ENCODE measurements at places on chromosomes 12 and 14.

DNA sequence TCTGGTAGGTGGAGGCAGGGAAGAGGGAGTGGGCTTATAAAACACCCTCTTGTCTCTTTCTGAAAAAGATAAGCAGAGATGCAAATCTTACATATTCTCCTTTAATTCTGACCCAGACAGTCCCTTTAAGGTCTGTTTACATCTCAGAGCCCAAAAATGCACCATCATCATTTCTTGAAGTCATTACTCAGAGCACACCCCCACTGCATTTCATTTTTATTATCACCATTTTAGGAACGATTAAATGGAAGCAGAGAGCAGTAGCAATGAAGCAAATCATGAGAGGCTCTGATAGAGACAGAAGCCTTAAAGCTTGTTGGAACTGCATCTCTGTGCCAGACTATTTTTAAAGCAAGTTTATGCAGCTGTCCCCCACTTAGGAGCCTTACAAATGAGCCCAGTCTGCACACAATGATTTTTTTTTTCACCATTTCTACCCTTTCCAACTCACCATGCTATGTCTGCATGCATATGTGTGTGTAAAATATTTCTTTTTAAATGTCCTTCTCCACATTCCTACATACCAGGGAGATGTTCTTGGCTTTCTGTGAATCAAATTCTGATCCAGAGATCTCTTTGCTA lies 311.0 kb downstream of the GRIN2B start:
- peak; percentile 27 for DNase-seq

DNA sequence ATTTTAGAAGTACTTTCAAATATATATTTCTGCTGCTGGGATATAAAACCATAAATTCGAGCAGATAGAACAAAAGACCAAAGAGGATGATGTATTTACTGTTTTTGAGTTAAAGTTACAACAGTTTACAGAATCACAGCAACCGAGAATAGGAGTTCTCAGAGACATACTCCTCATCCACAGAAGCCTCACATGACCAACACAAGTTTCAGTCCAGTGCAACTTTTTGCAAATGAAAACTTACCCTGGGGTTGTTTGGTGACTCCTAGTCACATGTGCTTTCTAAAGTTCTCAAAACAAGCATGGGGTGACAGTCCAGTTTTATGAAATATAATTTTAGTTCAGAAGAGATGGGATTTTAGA lies 117.1 kb downstream of the PRKCH start:
- DNase-seq: no peak

DNA sequence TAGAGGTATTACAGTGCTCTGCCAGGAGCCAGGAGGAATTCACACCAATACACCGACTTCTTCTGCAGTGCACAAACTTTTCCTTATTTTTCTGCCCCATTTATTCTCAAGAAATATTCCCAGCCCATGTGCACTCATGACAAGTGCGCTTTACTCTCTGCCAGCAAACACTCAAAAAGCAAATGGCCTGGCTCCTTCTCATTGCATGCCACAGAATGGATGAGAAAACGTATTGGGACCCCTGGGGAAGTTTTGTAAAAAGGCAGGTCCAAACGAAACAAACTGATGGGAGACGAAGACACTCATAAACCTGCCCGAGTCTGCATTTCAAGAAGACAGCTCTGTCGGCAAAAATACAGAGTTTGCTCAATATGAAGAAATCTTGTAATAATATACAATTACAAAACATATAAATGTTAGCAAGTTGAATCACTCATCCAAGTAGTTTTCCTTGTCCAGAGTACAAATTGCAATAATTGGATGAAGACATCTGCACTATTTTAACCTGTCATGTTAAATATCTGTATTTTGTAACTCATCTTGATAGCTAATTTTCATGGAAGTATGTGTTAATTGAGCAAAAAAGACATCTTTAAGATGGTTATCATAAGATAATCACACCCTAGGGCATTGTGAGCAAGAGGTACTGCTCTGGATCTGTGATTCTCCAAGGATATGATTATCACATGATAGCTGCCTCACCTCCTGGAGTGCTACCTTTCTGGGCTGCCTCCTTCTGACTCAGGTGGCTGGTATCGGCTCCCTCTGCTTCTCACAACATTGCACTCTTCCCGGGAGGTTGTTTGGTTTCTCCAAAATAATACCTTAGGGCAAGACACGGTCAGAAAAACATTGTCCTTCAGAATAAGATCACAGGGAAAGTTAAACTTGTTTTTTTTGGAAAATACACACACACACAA lies 260.8 kb upstream of the G2E3 start:
- peak; percentile 62 for DNase-seq

- DNase-seq: no peak
These were observed 17.0 kb downstream of the SIX1 start for GRCh38 chr14:60632257-60632656.

- DNase-seq: no peak
These were observed 614 bp downstream of the FKBP3 start for GRCh38 chr14:45133683-45134050.

DNA sequence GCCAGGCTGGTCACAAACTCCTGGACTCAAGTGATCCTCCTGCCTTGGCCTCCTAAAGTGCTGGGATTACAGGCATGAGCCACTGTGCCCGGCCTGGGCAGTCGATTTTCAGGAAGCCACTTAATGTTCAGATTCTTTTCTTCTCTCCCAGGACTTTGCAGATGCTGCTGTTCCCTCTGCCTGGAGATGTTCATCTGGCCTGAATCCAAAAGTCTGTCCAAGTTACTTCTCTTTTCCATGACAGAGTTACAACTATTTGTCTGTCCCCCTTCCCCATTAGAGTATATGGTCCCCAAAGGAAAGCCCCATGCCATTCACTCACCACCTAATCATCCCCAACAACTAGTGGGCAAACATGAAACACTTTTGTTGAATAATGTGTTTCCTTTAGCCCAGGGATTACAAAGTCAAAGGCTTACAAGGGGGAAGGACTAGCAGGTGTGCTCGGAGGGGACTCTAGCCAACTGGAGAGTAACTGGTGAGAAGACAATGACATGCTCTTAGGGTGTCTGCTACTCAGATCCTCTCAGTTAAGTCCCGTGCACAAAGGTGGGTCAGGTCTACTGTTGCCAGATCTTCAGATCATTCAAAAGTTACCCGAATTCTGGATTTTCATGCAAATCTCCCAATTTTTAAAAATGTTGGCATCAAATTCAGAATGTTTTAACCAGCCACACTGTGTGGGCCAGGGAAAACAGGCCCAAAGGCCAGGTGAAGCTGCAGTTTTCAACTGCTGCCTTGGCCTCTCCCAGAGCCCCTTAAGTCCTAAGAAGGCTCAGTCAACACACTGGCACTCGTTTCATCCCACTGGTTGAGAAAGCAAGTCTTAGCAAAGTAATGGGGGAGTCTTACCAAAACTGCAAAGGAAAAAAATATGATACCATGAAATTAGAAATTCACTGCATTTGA lies 29.6 kb downstream of the NUDT4 start:
- no peak for DNase-seq

GRCh38 chr14:100761481-100761880 lies 34.8 kb downstream of the DLK1 start:
- no peak for DNase-seq

DNA sequence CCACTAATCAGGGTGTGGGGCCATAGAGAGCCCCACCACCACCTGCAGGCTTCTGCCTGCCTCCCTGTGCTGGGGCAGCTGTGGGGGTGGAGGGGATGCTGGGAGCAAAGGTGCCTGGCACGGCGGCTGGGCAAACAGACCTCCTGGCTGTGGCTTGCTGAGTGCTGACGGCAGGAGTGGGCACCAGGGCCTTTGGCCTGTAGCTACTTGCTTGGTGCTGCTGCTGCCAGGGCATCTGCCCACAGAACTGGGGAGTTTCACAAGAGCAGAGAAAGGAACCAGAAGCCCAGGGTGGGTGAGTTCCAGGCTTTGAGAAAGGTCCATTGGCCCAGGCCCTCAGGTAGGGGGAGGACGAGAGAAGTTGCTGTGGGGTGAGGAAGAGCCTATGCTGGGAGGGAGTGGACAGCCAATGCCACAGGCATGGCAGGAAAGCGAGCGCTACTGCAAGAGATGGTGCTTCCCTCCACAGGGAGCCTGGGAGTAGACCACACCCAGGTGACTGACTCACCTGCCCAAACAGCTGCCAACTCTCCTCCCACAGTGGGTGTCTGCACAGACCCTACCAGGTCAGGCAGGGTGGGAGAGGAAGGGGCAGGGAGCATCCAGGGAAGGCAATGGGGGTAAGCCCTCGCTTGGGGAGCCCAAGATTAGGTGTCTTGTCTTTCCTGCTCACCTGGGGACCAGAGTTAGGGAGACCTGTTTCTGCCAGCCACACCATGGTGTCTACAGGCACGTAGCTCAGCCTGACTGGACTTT lies 39.0 kb upstream of the HDAC7 start:
- DNase-seq: no peak

DNA sequence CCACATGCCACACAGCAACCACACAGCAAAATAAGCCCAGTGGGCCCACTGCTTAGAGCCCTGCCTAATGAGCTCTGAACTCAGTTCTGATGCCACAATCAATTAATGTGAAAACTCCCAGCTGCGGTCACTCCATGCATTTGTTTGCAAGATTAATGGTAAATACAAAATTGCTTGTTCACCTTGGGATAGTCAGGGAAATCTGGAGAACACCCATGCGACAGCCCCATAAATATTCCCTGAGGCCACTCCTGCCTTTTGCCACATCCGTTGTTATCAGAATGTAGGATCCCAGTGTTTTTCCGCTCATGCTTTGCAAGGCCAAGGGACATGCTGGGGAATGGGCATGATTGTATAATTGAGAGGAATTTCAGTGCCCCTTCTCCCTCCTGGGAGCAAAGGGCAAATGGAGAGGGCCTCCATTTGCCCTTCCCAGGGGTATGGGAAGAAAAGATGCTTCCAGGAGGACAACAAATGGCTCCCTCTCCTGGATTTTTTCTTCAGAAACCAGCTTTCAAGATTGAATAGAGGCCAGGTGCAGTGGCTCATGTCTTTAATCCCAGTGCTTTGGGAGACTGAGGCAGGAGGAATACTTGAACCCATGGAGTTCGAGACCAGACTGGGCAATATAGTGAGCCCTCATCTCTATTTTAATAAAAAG lies 30.8 kb upstream of the CMKLR1 start:
- no peak for DNase-seq

GRCh38 chr14:96102081-96102856 lies 63.1 kb downstream of the C14orf132 start:
- no peak for DNase-seq

GRCh38 chr12:60052483-60052882 lies 456.7 kb downstream of the SLC16A7 start:
- no peak for DNase-seq

GRCh38 chr12:45282411-45282810 lies 66.5 kb downstream of the ANO6 start:
- no peak for DNase-seq

DNA sequence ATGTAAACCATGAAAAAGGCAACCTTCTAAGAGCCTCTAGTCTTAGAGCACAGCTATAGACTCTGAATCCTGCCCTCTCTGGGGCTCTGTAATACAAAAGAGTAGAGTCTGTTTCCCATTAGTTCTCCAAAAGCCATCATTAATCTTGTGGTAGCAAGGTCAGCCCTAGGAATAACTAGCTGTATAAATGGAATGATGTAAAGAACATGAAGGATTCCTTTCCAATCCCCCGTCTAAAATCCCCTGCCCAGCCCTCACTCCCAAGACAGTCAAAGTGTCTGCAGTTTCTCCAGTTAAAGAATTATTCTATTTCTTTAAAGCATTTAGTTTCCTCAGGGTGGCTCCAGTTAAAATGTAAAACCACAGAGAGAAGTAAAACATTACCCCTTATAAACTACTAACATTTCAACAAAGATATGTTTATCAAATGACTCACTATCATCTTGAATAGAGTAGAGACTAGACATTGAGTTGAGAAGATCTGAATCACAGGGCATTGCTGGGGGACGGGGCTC lies 104.2 kb downstream of the ST8SIA1 start:
- no peak for DNase-seq

- DNase-seq: no peak
These were observed 30.3 kb downstream of the FBXL14 start for GRCh38 chr12:1564067-1564466.

- no peak for DNase-seq
These were observed 1.4 kb upstream of the KCNK13 start for GRCh38 chr14:90060312-90060964.

DNA sequence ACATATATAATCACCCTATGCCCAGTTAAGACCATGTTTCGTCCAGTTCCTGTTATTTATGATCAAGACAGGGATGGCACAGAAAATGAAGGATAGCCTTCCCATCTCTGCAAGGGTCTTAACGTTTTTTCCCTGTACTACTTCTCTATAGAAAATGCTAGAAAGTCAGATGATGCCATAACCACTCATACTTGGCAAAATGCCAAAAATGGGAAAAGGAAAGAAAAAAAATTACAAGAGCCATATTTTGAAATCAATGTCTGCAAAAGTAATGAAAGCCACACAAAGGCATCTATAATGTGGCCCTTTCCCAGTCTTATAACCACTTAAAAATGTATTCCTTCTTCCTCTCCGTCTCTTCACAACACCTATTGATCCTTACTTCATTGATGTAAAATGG lies 1.8 kb upstream of the MYL6B start:
- no peak for DNase-seq

GRCh38 chr12:82415402-82415801 lies 57.1 kb downstream of the METTL25 start:
- no peak for DNase-seq

DNA sequence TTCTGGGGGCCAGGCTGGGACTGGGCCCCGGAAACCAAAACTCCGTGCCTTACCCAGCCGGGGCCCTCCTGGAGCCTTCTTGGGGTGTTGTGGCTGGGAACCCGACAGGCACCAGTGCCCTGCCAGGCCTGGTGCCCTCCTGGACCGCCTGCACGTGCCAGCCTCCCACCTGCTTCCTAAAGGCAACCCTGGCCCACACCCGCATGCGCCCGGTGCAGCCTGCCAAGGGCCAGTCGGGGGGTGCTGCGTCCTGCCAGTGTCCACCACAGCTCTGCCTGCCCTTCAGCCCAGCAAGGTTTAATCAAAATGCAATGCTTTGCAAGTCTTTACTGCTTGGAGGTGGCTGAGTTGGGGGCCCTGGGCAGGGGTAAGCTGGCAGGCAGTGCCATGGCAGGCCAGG lies 5.2 kb upstream of the ADSS1 start:
- no peak for DNase-seq

GRCh38 chr12:91001306-91001705 lies 3.5 kb downstream of the EPYC start:
- DNase-seq: no peak

GRCh38 chr14:37251775-37252174 lies 54.0 kb downstream of the MIPOL1 start:
- no peak for DNase-seq

DNA sequence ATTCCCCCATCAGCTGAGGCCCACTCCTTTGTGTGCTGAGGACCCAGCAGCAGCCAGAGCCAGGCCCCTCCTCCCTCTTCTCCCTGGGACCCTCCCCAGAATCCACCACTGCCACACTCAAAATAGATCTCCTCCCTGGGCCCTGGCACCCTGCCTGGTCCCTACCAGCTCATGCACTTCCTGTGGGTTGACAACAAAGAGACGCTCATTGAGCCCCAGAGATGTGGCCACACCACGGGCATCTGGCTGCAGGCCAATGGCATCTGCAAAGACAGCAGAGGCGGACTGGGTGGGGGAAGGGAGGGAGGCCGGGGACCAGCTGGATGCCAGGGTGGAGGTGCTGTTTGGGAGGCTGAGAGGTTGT lies 16.0 kb upstream of the ENDOU start:
- peak; percentile 13 for DNase-seq
